Lower lobe of right lung (tissue), 2 donors: ENCODE measurements at places on chromosomes 11 and 22. TPM values are rescaled to one million over a fixed set of nuclear protein-coding genes. Genes with fewer than 3 reads are reported as not detected.

DNA sequence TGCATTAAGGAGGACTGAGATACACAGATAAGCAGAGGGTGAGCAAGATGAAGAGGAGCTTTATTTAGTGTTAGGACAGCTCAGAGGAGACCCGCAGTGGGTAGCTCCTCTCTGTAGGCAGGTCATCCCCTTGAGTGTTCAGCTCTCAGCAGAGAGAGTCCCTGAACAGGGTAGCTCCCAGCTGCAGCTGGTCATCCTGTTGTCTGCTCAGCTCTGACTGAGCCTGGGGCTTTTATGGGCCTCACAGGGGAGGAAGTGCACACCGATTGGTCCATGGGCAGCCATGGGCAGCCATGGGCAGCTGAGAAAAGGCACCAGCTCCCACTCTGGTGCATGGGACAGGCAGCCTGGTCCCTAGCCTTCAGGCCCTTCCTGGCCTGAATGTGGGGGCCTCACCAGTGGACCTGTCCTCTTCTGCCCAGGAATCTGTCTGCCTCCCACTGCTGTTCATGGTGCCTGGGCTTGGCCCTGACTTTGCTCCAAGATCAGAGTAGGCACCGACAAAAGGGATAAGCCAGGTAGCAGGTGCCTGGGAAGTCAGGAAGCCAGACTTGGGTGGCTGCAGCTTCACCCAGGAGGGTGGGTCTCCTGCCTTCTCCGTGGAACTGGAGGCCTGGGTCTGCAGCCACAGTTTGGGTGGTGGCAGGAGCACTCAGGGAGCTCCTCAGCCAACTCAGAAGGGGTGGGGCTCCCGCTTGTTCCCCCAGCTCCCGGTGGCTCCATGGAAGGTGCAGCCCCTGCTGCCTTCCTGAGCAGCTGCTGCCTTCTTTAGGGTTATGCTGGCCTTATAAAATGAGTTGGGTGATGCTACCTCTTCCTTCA, 54.7 kb downstream of the MYEOV start:
- no peak for DNase-seq

DNA sequence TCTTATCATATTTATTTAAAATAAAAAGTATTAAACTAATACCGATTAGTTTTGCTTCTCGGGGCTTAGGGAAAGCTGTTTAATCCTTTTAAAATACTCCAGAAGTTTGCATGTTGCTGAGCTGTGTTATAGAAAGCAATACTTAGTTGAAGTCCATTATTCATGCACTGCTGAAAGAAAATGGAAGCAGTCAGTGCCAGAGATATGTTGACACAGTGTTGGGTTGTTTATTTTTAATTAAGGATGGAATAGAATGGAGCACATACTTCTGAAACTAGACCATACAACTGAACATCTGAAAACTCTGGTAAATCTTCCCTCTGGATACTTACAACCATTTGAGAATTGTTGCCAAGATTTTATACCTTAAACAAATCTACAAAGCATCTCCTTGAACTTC, 282.7 kb upstream of the CCDC179 start:
- DNase-seq: no peak

- DNase-seq: no peak
These were observed 37.7 kb downstream of the TPCN2 start for GRCh38 chr11:69086152-69087132.

GRCh38 chr22:41507330-41508063, 36.8 kb downstream of the POLR3H start:
- no peak for DNase-seq

DNA sequence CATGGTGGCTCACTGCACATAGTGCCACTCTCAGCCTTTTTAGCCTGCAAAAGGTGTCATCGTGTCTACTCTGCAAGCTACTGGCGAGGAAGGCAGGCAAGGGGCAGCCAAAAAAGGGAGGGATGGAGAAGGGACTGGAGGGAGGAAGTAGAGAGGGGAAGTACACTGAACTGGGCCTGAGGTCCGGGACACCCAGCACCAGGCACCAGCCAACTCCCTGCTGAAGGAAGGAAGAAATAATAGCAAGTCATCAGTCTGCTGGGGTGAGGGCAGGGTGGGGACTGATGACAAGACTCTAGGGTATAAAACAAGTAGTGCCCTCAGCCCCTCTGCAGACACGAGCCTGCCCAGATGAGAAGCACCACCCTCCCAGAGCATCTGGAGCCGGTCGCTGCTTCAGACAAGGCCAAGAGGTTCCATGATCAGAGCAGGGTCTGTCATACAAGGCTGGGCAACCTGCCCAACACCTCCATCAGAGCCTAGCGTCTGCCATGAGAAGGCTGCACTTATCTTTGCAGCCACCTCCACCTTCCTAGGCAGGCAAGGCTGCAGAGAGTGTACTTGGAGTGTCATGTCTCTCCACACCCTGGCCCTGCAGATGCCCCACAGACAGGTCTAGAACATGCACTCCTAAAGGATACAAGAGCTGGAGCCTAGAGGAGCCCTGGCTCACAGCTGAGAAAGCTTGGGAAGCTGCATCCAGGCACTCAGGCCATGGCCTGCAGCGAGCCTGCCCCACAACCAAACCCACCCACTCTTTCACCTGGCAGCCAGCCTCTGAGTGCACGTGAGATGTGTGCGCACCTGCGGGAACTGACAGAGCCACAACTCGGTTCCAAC, 9.0 kb upstream of the COMT start:
- peak; percentile 56 for DNase-seq

- DNase-seq: no peak
These were observed 9.7 kb downstream of the DEUP1 start for GRCh38 chr11:93340223-93340622.

DNA sequence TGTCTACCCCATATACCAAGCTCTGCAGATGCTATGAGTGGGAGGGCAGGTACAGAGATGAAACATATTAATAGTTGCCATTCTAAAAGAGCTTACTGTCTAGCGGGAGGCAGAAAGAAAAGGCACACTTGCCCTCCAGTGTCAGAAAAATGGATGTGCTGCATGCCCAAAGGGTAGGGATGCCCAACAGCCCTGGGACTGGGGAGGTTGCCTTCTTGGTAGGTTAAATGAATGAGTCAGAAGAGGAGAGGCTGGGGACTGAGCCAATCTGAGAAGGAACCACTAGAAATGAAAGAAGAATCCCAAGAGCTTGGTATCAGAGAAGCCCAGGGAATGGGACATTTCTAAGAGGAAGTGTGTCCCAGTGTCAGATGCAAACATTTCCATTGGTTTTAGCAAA, 1.2 kb downstream of the BIRC3 start:
- DNase-seq: no peak

DNA sequence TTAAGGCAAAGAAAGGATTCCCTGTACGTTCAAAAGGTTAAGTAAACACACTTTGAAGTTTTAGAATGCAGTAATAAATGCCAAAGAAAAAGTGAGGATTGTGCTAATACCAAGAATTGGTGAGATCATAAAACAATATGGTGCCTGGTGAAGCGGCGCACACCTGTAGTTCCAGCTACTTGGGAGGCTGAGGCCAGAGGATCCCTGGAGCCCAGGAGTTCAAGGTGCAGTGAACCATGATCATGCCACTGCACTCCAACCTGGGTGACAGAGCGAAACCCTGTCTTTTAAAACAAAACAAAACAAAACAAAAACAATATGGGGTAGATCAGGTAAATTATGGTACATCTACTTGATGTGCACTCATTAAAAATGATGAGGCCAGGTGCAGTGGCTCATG, 73.4 kb upstream of the APOA1 start:
- DNase-seq: no peak

DNA sequence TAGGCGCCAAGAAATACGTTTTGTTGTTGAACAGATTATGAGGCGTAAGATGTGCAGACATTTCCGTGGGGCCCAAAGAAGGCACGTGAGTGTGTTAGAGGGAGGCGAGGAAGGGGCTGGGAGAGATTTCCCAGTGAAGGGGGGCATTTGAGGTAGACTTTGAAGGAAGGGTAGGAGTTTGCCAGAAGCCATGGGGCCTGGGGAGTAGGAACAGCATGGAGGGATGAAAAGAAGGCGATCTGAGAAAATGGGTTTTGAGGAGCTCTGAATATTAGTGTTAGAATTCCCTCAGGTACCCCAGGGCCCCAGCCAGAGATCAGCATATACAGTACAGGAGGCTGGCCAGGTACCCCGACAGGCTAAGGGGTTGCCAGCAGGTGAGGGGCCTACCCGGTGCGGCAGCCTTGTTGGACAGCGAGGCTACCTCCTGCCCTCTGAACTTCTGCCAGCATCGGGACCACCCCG, 414 bp upstream of the MIEF1 start:
- DNase-seq: no peak

- no peak for DNase-seq
These were observed 4.5 kb upstream of the MACROD1 start for GRCh38 chr11:64170419-64170818.

- DNase-seq: peak; percentile 85
These were observed 3.6 kb downstream of the FIBP start for GRCh38 chr11:65884716-65885092.

DNA sequence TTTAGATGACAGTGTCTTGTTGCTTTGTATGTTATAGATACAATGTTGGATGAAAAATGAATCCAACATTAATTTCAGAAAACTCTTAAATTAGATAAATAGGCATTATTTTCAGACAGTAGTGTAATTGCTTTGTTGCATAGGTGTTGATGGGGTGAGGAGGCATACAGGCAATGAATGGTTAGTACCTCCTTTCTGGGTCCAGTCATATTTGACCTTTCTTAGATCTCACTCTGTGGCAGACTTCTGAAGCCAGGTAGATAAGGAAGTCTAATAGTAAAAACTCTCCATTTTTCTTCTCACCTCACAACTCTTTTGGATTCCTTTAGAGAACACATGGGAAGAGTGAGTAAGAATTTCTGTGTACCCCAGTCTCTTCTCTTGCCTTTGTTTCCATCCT, 31.8 kb downstream of the BIRC2 start:
- no peak for DNase-seq

GRCh38 chr11:1559111-1559951, 12.7 kb downstream of the DUSP8 start:
- peak; percentile 92 for DNase-seq

DNA sequence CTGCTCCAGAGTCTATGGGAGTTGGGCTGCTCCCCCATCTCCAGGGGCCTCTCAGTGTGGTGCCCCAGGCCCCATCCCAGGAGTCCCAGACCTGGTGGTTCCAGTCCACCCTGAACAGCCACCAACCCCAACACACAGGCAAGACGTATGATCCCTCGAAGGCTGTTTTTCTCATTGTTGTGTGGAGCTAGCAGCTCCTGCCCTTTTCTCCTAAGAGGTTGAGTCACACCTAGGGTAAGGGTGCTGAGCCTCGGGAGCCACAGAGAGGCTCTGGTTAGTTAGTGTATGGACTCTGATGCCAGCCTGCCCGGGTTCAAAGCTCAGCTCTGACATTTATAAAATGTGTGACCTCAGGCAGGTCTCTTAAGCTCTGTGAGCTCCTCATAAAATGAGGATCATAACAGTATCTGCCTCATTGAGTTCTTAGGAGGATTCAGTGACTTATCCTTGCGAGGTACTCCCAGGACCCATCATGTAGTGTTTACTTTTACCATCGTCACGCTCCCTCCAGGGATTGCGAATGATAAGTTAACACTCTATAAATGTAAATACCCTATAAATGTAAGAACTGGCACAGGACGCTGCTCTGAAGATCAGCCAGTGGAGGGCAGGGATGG, 47.2 kb downstream of the FBLN1 start:
- no peak for DNase-seq

GRCh38 chr11:2266586-2267305, 3.6 kb downstream of the ASCL2 start:
- DNase-seq: no peak

GRCh38 chr11:72812967-72813739, 1.1 kb upstream of the ATG16L2 start:
- peak; percentile 76 for DNase-seq

- no peak for DNase-seq
These were observed 11.4 kb downstream of the BCL9L start for GRCh38 chr11:118914178-118914918.

- DNase-seq: no peak
These were observed 20.9 kb downstream of the SERGEF start for GRCh38 chr11:17991783-17992433.

DNA sequence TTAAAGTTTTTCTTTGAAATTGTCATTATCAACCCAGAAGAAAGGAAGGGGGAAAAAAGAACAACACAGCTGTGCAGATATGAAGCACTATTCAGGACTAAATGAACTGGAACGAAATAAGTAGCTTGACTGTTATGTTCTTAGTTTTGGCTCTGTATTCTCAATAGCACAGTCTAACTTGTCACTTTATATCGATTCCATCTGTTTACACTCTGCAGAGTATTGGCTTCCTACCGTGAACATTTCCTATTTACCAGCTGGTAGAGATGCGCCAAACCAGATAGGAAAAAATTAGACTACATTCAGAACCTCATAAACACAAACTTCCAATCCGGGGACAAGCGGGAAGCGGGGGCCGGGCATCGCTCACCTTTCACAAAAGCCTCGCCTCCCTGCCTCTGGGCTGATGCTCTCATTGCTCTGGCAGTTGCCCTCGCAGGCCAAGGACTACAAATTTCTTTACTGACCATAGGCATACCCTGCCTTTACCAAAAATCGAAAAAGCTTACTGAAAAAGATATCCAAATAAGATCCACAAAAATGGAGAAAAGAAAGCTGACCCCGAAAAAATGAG, 66.2 kb downstream of the EFCAB6 start:
- no peak for DNase-seq

- no peak for DNase-seq
These were observed 18.4 kb downstream of the RTL6 start for GRCh38 chr22:44479662-44480061.

GRCh38 chr11:12840871-12841660, 166.8 kb downstream of the TEAD1 start:
- DNase-seq: no peak

DNA sequence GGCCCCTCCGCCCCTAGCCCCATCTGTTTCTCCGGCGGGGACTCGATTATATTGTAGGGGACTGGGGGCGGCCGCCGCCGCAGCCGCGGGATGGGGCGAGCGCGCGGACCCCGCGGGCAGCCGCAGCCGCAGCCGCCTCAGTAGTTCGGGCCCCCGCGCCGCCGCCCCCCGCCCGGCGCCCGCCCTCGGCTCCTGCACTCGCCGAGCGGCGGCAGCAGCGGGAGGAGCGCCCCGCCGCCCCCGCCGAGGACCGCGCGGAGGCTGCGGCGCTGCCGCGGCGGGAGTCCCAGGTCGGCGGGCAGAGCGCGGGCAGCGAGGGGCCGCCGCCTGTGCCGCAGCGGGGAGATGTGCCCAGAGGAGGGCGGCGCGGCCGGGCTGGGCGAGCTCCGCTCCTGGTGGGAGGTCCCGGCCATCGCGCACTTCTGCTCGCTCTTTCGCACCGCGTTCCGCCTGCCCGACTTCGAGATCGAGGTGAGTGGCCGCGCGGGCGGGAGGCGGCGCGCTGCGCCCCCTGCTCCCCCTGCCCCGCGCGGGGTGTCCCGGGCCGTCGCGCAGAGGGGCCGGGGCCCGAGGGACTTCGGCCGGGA, at the start of gene CECR2:
TSS of gene CECR2 (plus strand) at position 22 of the 587 bp plus-strand sequence. CDS start at position 346, 324 bp downstream.
- peak; percentile 68 for DNase-seq

RNF169 gene
- total RNA-seq: 21.2 TPM

OR8G5 gene
- 0.35 TPM for total RNA-seq

DEPDC5 gene
- total RNA-seq: 29.0 TPM

NLRP14 gene
- total RNA-seq: not detected

APOBEC3H gene
- total RNA-seq: 1.9 TPM

EHF gene
- total RNA-seq: 60.5 TPM

RIC3 gene
- total RNA-seq: 12.7 TPM

ASPHD2 gene
- total RNA-seq: 1.5 TPM

MRGPRE gene
- not detected for total RNA-seq

FIBIN gene
- 27.8 TPM for total RNA-seq

KCNE3 gene
- total RNA-seq: 34.9 TPM
